ENCODE measurements at places on chromosomes 6 and 20.

- no peak for DNase-seq
These were observed 81.8 kb downstream of the LCA5 start for GRCh38 chr6:79455446-79455845.

DNA sequence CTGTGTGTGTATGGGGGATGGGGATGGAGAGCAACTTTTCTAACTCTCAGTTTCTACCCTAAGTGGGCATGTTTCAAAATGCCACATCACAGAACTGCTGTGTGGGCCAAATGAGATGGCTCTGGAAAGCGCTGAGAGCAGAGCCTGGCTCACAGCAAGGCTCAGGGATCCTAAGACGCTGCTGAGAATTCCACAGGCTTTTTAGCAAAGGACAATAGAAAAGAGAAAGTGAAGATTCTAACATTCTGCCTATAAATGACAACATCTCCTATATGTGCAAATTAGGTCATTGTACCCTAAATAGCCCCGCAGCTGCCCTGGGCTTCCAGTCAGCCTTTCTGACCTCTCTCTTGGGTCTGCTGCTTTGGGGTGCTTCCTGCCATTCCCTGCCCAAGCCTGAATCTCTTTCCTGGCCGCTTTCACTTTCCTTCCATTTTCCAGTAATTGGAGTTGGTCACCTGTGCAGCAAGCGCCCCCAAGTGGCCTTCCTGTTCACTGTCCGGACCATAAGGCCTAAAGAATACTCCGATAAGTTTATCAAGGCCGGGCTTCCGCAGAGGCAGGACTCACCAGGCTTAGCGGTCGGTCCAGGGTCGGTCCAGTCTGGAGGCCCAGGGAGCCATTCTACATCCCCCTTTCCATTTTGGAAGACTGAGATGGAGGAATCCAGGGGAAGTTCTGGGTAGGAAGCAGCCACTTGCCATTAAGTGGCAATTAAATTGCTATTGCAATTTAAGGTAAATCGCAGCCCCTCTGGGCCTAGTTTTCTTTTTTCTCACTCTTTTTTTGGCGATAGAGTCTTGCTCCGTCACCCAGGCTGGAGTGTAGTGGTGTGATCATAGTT, 6.7 kb upstream of the DDR1 start:
- peak; percentile 78 for DNase-seq

- no peak for DNase-seq
These were observed 696.7 kb downstream of the C6orf118 start for GRCh38 chr6:164612751-164613150.

DNA sequence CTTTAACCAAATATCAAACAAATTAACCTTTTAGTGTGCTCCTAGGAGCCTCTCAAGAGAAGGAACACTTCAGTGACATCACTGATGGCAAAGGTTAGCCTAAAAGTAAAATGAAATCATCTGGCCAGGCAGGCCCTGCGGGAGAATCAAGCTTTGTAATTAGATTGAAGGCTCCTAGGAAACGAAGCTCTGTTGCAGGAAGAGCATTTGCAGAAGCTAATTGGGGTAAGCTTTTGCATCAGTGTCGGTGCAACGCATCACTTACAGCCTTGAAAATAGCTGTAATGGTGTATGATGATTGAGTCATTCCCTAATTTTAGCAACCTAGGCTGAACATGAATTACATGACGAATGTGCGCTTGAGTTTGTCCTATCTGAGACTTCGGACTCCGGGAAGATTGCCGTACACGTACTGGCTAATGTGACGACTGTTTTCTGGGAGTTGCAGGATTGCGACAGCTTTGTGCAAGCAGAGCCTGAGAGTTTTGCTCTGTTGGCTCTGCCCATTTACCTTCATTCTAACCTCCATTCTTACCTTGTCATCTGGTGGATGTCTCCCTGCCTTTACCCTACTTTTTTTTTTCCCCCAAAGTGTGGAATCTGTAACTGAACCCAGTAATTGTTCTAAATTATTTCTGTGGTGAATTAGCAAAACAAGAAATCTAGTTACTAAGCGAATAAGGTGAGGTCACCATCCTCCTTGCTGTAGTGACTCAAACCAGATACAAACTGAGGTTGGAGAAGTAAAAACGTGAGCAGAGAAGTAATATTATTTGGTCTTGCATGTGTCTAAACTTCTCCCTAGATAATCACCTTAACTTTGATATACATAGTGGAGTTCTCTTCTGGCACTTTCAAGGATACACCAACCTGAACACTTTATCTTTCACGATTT, 675.9 kb upstream of the CITED2 start:
- no peak for DNase-seq

DNA sequence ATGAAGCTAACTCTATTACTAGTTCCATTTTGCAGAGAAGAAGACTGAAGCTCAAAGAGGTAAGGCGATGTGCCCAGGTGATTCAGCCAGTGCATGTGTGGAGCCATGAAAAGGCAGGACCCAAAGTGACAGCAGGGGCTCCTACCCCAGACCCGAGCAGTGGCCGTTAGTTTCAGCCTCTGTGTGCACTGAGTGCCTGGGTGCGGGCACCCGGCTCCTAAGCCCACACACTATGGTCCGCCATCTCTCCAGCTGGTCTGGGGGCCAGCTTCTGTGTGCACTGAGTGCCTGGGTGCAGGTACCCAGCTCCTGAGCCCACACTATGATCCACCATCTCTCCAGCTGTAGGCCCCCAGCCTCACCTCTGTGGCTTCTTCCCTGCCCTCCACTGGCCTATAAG, 123.5 kb upstream of the CST7 start:
- DNase-seq: no peak

DNA sequence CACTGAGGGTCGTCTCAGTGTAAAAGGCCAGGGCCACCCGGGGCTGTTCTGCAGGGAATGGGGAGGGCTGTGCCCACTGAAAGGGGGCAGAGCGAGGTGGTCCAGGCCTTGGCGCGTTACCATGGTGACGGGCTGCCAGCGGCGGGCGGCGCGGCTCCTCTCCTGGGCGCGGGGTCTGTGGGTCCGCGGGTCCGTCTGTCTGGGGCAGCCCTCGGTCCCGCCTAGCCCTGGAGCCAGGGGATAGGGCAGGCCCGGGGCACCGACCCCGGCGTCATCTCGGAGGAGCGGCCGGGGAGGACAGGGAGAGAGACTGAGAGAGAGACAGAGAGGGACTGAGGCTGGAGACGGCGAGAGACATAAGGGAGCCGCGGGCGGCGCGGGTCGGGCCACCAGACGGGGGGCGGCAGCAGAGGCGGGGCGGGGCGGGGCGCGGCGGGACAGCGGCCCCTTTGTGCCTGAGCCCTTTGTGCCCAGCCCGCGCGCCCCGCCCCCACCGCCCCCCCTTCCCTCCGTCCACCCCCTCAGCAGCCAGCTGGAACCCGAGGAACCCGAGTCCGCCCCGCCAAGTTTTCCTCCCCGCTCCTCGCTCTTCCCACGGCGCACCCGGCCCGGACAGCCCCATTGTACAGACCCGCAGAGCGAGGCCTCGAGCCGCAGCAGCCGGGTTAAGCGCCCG, at the start of gene KIAA1755:
KIAA1755 (minus strand) TSS at position 358 of the 676 bp plus-strand sequence; CDS start at position 123, 235 bp downstream.
- DNase-seq: no peak

- DNase-seq: no peak
These were observed 176.7 kb downstream of the PTPRK start for GRCh38 chr6:128343706-128344105.

DNA sequence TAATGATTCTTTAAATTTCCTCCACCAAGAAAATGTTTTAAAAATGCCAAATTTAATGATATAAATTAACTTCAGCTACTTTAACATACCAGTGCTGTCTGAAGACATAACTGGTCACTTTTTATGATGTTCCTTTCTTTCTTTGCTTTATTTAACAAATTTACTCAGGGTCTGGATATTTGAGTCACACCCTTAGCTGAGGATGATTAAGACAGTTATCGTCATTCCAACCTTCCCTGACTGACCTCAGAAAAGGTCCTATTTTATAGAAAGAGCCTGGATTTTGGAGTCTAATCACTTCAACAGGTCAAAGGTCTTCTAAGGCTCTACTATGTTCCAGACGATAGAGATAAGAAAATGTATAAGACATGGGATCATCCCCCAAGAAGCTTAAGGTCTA, 47.4 kb upstream of the CEP162 start:
- no peak for DNase-seq

DNA sequence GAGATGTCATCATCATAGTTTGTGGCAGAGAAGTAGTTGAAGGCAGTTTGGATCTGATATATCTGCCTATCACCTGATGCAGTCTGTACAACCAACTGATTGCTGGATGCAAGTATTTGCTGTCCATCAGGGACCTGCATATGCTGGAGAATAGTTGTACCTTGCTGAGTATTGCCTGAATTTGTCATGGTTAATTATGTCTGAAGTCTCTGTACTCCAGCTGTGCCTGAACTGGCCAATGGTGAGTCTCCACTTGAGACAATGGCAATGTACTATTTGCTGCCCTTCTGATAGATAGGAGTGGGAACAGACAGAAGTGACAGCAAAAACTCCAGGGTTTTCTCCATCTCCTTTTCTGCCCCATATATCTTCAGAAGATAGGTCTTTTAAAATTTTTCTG, 531.5 kb downstream of the EPHA7 start:
- no peak for DNase-seq

DNA sequence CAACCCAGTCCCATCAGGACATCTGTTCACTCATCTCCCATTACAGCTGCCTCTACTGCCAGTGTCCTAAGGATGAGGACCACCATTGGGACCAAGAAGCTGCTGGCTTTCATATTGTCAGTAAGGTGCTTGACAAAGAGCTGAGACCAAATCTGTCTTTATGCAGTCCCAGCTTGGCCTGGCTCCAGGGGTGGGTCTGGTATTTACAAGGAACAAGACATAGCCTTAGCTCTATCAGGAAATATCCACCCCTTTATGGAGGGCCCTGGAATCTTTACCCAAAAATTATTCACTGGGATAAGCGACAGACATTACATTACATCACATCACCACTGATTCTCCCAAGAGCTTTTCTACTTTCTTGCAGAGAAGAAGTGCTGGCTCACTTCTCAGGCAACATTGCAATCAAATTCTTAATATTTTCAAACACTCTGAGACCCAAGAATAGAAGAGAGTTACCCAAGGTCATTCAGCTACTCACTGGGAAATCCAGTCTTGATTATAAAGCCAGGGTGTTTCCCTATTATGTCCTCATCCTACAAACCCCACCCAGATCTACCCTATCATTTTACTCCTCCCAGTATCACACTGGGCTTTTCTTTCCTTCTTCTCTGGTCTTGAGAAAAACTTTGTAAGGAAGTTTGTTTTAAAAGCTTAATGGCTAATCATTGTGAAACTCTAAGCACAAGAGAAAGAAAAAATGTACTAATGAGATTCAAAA, 11.5 kb upstream of the PI3 start:
- DNase-seq: no peak

GRCh38 chr6:89952105-89952671, 57.9 kb downstream of the GJA10 start:
- peak; percentile 13 for DNase-seq

DNA sequence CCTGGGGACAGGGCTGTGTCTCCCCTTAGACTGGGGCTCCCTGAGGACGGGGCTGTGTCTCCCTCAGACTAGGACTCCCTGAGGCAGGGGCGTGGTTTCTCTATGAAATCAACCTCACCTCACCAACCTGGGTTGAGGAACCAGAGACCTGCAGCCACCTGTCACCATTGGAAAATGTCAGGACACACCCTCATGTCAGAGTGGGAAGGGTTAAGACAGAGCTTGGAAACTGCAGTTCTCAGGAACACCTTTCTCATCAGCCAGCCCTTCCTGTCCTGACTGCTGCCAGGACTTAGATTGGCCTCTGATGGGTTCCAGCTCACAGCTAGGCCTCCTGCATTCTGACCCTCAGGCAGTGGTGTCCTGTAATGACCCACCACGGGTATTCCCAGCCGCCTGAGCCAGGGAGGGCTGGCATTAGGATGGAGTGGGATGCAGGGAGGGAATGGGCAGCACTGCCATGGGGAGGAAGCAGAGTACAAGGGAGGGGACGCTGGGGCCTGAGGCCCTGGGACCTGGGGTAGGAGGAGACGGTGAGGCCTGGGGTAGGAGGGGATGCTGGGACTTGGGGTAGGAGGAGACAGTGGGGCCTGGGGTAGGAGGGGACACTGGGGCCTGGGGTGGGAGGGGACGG, 76.3 kb downstream of the MRPL14 start:
- DNase-seq: no peak

- no peak for DNase-seq
These were observed 12.1 kb downstream of the BCL2L1 start for GRCh38 chr20:31710423-31711108.

- no peak for DNase-seq
These were observed at the start of gene CST3 for GRCh38 chr20:23637282-23638221. CST3 (minus strand) TSS chr20:23637955; CDS start chr20:23637862, 93 bp downstream.

- DNase-seq: no peak
These were observed 840 bp downstream of the PPP1R3D start for GRCh38 chr20:59939052-59939878.

GRCh38 chr20:21516180-21516567, 2.3 kb upstream of the NKX2-2 start:
- DNase-seq: no peak

DNA sequence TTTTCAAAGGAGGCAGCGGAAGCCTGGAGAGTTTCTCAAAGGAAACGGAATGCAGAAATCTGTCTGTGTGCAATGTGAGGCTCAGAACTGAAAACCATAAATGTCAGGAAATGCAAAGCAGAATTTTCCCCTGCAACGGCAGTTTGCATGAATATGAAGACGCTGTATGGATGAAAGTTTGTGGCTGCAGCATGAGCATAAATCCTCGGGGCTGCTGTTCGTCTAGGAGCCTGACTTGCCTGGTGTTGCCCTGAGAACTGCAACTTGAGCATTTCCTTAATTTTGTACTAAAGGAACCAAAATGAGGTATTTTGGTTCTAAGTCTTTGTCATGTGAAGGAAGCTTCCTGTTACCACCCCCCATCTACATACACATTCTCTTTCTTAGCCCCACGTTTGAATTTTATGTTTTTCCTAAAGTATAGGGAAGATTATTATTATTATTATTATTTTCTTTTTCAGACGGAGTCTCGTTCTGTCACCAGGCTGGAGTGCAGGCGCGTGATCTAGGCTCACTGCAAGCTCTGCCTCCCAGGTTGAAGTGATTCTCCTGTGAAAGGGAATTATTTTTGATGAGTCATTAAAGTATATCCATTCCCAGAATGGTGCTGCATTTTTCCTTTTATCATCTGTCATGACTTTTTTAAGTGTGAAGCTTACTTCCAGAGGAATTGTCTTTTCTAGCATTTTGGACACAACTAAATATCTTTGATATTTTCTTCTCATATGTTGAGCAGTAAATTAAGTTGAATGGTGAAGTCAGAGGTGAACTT, 33.1 kb downstream of the MTHFD1L start:
- no peak for DNase-seq

DNA sequence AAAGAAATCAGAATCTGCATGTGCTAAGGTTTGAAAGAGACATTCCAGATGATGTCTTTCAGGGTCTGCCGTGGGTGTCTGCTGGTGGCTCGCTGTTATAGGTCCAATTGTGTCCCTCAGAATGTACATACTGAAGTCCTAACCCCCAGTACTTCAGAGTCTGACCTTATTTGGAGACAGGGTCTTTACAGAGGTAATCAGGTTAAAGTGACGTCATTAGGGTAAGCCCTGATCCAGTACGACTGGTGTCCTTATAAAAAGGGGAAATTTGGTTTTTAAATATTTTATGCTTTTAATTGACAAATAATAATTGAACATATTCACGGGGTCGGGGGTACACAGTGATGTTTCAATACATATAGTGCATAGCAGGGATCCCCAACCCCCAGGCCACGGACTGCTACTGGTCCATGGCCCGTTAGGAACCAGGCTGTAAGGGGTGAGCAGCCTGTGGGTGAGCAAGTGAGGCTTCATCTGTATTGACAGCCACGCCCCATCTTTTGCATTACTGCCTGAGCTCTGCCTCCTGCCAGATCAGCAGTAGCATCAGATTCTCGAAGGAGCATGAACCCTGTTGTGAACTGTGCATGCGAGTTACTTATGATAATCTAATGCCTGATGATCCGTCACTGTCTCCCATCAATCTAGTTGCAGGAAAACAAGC, 33.2 kb upstream of the SLC22A23 start:
- DNase-seq: no peak

Data from CD4-positive, alpha-beta T cell treated with Interleukin-15 for 4 hours (primary cell).